Stimulated activated CD4-positive, alpha-beta T cell treated with anti-CD3 and anti-CD28 coated beads, Interleukin-2, amount 100 ng/mL, for 4 hours (primary cell): ENCODE measurements at places on chromosomes 11 and 22.
A peak's percentile ranks its signal among the peaks of the same experiment; 100 is the strongest.

- no peak for DNase-seq
Observed at GRCh38 chr11:13352711-13353110, 75.1 kb downstream of the BMAL1 start.

DNA sequence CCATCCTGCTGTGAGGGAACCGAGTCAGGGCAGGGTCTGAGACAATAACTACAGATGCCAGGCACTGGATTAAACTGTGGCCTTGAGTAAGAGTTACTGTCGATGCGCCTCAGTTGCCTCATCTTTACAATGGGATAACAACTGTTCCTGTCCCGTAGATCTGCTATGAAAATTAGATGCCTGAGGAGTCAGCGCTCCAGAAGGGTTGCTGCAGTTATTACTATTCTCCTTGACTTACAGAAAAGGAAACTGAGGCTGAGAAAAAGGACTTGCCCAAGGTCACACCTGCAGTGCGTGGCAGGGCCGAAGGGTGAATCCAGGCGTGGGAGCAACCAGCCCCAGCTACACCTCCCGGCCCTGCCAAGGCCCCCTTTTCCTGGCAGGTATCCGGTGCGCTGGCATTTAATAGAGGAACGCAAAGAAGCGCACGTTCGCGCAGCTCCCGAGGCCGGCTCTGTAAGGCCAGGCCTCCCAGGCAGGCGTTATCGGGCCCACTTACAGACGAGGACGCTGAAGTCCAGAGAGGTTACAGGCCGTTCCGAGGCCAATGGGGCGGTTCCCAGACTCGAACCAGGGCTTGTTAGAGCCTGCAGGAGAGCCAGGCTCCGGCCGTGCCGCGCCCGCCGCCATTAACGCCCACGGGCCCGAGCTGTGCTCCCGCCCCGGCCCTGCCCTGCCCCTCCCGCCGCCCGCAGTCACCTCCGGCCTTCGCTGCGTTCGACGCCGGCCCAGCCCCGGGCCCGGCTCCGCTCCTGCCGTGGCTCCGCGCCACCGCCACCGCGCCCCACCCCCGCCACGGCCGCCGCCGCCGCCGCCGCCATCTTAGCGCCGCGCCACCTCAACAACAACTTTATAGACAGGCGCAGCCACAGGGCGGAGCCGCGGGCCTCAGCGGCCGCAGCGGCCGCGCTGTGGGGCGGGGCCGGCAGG is at the start of gene C11orf68:
Gene C11orf68, minus strand, starts transcription at position 852 of the 930 bp plus-strand sequence. Its CDS starts 31 bp downstream, at position 821.
- DNase-seq = no peak

- DNase-seq = no peak
Observed at GRCh38 chr11:118908901-118909618, 16.7 kb downstream of the BCL9L start.

DNA sequence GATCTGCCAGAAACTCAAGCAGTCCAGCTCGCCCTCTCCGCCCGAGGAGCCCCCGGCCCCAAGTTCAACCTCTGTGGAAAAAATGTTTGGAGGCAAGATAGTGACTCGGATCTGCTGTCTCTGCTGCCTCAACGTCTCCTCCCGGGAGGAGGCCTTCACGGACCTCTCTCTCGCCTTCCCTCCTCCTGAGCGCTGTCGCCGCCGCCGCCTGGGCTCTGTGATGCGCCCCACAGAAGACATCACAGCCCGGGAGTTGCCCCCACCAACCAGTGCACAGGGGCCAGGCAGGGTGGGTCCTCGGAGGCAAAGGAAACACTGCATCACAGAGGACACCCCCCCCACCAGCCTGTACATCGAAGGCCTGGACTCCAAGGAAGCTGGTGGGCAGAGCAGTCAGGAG is 20.8 kb downstream of the USP35 start:
- DNase-seq = no peak

GRCh38 chr11:33930317-33931021 is 38.6 kb upstream of the LMO2 start:
- no peak for DNase-seq

GRCh38 chr11:58574881-58575280 is 775 bp downstream of the LPXN start:
- DNase-seq = no peak

DNA sequence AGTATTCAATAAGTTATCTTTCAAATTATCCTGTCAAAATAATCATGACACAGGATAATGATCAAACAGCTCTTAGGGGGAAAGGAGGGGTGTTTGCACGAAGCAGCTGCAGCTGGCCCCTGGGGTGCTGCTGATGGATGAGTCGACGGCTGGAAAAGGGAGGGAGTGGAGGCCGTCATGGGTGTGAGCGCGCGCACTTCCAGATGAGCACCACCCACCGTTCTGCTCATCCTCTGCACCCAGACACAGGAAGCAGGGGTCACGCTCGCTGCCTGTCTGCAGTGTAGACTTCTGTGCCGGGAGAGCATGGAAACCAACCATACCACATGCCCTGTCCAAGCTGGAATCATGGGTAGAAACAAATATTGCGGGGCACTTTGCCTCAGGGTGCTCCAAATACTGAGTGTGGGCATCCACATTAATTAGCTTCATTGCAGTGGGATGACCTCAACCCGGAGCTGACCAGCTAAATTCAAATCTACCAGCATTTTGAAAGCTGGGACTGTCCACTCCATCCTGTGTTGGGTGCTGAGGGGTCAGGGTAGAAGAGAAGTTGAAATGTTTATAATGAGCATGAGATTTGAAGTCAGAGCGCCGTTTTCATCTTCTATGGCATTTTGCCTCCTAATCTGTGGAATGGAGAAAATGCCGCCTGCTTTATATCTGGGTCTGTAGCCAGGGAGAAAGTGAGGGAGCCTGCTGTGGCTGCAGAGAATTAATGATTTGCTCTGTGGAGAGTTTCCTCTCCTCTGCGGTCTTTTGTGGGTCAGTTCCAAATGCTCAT is 802.4 kb downstream of the TBC1D22A start:
- no peak for DNase-seq

DNA sequence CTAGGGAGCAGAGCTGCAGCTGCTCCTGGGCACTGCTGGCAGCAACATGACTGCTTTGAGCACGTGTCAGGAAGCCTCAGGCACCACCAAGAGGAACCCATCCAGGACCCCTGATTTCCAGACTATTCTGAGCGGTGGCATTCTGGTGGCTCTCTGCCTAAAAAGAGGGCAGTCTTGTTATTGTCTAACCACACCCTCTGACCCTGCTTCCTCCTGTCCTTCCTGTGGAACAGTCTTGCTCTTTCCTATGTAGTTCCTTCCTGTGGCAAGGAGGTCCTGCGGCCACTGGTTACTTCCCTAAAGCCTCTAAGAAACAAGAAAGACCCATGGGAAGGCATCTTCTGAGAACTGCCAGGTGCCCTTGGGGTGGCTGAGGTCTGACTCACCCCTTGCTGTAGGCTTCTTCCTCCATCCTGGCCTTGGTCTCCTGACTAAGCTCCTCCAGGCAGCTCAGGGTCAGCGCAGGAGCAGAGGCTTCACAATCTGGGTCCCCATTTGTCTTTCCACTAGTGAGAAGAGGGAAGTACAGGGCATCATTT is 13.1 kb upstream of the LYVE1 start:
- no peak for DNase-seq

GRCh38 chr11:116871248-116871647 is 33.8 kb upstream of the APOA1 start:
- no peak for DNase-seq

DNA sequence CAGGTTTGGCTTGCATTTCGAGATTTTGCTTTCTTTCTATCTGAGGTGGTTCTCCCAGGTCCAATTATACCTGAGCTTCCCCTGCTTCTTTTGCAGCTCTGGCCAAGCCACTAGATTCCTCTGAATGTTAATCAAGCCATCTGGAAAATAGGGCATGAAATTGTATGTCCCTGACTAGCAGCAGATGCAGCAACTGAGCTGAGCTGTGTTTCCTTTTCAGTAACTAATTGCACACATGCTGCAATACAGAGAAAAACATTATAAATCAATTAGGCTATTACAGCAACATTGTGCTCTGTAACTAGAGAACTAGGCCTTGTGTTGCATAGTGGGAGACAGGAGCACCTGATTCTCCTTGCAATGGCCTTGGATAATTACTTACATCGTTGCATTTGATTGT is 408.3 kb downstream of the ETS1 start:
- no peak for DNase-seq

- no peak for DNase-seq
Observed at GRCh38 chr11:76763573-76764346, 19.4 kb upstream of the TSKU start.

- peak; percentile 11 for DNase-seq
Observed at GRCh38 chr22:43262990-43263644, 76.2 kb upstream of the TTLL12 start.

- DNase-seq = no peak
Observed at GRCh38 chr11:91435694-91436395, 788.8 kb upstream of the FAT3 start.

GRCh38 chr11:64885367-64886286 is 7.2 kb upstream of the EHD1 start:
- DNase-seq = no peak

DNA sequence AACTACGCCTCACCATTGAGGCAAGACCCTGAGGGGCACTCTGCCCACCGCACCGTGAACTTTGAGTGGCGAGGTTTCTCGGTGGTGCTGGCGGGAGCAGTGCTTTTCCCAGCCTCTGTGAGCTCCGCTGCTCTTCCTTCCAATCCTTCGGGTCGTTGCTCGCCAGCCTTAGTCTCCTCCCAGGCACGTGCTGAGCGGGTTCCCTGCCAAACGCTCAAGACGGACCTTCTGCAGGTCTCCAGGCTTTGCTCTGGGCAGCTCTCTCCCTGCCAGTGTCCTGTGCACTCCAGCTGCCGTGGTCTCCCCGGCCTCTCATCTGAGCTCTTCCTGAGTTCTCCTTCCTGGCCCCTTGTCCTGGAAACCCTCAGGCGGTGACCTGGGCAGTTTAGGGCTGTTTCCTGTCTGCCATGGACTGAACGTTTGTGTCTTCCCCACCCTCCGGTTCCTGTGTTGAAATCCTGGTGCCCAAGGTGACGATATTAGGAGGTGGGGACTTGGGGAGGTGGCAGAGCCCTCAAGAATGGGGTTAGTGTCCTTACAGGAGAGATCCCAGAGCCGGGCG is 11.2 kb upstream of the MUC6 start:
- DNase-seq = no peak

GRCh38 chr11:19344661-19345518 is 104.1 kb upstream of the E2F8 start:
- DNase-seq = no peak

DNA sequence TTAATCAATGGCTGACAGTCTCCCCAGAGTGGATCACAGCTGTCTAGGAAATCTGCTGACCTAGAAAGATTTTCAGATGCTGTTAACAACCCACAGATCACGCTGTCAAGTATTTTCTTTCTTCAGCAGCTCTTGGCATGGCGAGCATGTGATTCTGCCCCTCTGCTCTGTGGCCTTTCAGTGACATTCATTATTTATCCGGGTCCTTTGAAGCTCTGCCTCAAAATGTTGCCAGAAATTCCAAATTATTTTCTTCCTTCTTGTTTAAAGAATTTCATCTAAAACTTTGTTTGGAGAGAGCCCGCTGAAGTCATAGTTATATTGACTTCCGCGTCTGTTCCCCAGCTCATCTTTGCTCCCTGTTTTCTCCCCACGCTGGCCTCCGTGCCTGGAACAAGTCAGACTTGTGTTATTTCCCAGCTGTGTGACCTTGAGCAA is 134.1 kb downstream of the COMMD9 start:
- no peak for DNase-seq

- no peak for DNase-seq
Observed at GRCh38 chr11:118265954-118266353, 1.9 kb upstream of the MPZL2 start.

DNA sequence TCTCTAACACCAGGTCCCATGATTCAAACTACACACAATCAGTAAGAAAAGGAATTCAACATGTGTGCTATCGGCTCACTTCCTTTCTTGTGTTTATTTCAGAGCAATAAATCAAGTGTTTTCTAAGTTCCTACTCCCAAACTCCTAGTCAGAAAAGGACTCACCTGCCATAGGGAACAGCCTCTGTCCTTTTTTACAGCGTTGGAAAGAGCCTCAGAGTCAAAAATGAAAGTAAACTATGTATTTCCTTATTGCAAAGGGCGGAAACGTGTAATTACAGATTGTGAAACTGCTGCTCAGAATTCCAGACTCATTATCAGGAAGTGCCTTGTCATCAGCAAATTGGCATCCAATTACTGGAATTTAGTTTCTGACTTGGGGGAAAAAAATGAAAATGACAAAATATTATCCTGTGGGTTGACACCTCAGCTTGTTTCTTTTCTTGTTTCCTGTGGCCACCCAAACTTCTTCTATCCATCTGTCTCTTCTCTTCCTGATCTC is at the start of gene CASP4:
Gene CASP4, minus strand, starts transcription at position 220 of the 501 bp plus-strand sequence. Its CDS starts 49 bp downstream, at position 171.
- no peak for DNase-seq

GRCh38 chr22:29734406-29734805 is 14.6 kb downstream of the CABP7 start:
- no peak for DNase-seq

- no peak for DNase-seq
Observed at GRCh38 chr11:36417154-36417553, 92.9 kb downstream of the TRAF6 start.

- DNase-seq = no peak
Observed at GRCh38 chr22:38984224-38984623, 2.1 kb downstream of the APOBEC3B start.

DNA sequence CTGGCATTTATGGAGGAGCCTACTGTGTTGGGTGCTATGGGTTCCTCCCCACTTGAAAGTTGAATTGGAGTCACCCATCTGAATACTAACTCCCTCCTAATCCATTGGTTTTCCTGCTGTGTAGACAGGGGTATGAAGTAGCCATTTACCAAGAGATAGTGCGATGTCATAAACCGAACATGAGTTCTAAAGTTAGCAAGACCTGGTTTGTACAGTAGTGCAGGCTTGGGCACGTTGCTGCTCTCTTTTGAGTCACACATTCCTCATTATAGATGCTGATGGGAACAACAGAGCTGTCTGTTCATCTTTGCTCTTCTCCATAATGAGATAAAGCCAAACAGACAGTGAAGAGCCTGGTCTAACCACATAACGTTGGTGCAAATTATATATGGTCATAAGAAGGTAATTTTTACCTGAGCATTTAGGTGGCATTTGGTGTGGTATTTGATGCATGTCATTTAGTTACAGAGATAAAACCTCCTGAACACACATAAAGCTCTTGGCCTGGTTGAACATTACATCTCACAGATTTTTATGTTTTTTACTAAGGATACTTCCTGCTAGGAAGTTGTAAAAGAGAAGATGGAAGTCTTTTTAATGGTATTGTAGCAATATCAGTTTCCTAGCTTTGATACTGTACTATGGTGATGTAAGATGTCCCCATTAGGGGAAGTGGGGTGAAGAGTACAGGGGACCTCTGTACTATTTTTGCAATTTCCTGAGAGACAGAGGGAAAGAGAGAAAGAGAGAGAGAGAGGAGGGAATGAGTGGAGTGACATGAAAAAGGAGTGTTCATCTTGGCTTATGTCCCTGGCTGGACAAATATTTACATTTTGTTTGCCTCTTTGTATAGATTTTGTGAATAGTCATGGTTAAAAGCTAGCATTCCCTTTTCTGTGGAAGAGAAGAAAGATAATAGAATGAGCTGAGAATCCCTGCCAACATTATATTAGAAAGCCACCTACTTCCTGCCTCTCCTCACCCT is 27.9 kb downstream of the GRAP2 start:
- no peak for DNase-seq
